ENCODE measurements at places on chromosomes 2 and 18.

- no peak for DNase-seq
Observed at GRCh38 chr2:239327536-239328350, 73.1 kb downstream of the HDAC4 start.

- no peak for DNase-seq
Observed at GRCh38 chr18:76306685-76307292, 188.3 kb downstream of the ZNF516 start.

- no peak for DNase-seq
Observed at GRCh38 chr2:119645173-119645855, 33.7 kb upstream of the TMEM177 start.

DNA sequence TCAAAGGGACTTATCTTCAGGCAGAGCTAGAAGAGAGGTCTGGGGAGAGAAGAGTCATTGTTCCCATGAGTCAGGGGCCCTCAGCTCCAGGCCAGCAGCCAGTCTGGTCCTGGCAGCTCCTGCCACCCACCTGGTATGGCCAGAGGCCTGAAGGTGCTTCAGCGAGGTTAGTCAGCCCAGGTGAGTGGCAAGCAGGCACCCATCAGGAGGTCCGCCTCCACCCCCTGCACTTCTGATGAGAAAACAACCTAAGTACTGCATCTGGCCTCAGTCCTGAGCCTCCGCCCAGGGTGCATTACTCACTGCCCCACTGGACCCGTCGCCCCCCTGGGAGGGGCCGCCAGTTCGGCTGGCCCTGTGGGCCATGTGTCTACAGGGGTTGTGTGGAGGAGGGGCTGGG is 130.2 kb downstream of the INHBB start:
- DNase-seq = no peak
